NCI-H524 (cell line): ENCODE measurements at places on chromosomes 7 and 10.

- peak; percentile 70 for DNase-seq
Measured at GRCh38 chr10:128526791-128527375, 400.7 kb upstream of the MKI67 start.

- no peak for DNase-seq
Measured at GRCh38 chr10:47133871-47134570, 166.0 kb upstream of the GDF10 start.

GRCh38 chr7:47678641-47679380 is 96.9 kb upstream of the TNS3 start:
- no peak for DNase-seq

DNA sequence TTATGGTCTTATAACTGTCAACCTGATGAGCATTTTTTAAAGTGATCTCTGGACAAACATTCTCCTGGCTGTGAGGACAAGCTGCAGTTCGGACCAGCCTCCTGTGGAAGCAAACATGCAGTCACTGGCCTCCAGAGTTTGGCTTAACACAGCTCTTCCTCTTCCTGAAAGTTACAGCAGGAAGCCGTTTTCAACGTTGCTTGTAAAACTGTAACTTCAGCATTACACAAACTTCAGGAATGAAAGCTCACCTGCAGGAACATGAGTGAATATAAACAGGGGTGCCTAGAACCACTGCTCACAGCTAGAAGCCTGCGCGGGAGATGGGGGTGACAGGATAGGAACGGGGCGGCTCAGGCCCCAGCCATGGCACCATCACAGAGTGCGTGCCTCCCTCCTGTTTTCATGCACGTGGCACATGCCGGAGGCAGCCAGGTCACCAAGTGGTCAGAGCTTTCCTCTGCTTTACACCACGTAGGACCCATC is 292.9 kb upstream of the PITRM1 start:
- no peak for DNase-seq

GRCh38 chr10:59234816-59235429 is 58.5 kb downstream of the PHYHIPL start:
- DNase-seq: peak; percentile 5

GRCh38 chr10:74150990-74151878 is at the start of gene ADK:
TSS of gene ADK (plus strand) at chr10:74151221. CDS start at chr10:74151279, 58 bp downstream.
- DNase-seq: peak; percentile 88

GRCh38 chr7:45443263-45443662 is 130.9 kb upstream of the ADCY1 start:
- DNase-seq: no peak

DNA sequence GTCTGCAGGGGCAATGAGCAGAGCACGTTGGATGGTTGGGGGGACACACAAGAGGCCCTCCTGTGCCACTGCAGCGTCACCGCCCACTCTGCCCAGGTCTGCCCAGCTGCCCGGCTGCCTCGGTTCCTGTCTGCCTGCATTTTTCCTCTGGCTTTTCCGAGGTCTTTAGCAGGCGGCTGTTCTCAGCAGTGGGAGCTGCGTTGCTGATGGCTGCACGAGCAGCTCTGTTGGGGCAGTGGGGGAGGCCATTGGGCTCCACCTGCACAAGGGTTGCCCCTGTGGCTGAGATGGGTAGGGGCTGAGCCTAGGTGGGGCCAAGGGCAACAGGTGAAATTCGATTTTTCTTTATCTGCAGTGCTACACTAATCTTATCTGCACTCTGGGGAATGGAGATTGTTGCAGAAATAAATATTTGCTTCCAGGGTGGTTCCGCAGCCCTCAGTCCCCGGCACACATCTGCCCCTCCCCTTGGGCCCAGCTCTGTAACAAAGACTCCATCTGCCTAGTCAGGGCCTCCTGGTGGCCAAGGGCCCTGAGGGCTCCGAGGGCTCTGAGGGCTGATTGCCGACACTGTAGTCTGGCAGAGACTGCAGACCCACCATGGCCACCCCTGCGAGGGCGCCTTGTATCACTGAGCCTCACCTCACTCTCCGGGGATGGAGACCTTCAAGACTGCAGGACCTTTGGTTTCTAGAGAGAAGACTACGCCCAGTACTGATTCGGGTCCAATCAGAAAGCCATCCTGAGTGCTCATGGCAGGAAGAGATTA is 141.7 kb upstream of the SHH start:
- no peak for DNase-seq

GRCh38 chr10:15630353-15630752 is 89.4 kb downstream of the ITGA8 start:
- DNase-seq: no peak

- DNase-seq: peak; percentile 44
Measured at GRCh38 chr7:125547505-125547904, 617.9 kb upstream of the POT1 start.

- DNase-seq: no peak
Measured at GRCh38 chr7:18505870-18506460, 10.4 kb downstream of the HDAC9 start.

DNA sequence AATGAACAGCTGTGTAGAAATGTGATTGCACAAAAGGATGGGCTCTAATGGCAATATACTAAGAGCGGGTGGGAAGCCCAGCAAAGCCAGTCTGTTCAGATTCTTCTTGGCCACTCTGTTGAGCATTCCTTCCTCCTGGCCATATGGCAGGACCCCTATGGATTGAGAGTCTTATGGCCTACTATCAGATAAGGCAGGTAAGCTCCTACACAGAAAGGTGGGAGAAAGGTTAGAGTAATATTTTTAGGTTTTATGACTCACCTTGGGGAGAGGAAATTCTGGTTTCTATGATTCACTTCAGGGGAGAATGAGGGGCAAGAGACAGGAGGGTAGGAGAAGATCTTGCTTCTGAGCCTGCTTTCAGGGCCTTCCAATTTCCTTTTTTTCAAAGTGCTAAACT is 15.1 kb upstream of the AKR1B10 start:
- no peak for DNase-seq

- no peak for DNase-seq
Measured at GRCh38 chr10:31358688-31359330, 39.8 kb downstream of the ZEB1 start.

DNA sequence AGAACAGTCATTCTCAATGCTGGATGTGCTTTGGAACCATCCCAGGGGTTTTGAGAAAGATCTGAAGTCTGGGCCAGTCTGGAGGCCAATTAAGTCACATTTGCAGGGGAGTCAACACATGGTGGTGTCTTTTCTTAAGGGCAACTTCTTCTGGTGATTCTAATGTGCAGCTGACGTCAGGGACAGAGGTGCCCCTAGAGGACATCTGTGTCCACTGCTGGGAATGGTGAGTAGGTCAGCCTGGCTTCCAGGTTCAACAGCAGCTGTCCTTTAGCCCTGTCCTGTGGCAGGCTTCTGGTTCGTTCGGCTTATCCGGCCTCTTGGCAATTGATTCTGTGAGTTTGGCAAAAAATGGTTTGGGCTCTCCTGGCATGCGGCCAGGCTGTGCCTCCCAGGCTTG is 269.7 kb upstream of the HABP2 start:
- no peak for DNase-seq

- DNase-seq: no peak
Measured at GRCh38 chr10:127997271-127997670, 90.4 kb downstream of the PTPRE start.

DNA sequence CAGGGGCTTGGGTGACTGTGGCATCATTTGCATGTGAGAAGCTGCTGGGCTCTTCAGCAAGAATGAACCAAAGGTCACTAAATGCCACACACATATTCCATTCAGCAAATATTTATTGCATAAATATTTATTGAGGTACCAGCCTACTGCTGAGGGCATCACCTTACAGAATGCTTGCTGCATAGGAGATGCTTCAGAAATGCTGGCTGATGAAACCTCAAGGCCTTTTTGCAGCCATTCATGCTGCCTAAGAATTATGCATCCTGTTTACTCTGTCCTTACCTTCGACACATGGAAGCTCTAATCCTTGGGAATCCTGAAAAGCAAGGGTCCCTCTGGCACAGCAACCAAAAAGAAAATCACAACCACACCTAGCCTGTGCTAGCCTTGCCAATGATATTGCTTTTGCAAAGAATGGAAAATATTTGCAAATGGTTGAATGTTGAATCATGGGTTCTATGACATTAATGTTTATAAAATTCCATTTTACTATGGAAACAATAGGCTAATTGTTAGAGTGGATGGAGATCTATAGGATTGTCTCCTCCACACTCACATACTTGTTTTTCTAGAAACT is 79.6 kb downstream of the PCGF5 start:
- no peak for DNase-seq

- no peak for DNase-seq
Measured at GRCh38 chr7:45978010-45978681, 57.1 kb upstream of the IGFBP3 start.

DNA sequence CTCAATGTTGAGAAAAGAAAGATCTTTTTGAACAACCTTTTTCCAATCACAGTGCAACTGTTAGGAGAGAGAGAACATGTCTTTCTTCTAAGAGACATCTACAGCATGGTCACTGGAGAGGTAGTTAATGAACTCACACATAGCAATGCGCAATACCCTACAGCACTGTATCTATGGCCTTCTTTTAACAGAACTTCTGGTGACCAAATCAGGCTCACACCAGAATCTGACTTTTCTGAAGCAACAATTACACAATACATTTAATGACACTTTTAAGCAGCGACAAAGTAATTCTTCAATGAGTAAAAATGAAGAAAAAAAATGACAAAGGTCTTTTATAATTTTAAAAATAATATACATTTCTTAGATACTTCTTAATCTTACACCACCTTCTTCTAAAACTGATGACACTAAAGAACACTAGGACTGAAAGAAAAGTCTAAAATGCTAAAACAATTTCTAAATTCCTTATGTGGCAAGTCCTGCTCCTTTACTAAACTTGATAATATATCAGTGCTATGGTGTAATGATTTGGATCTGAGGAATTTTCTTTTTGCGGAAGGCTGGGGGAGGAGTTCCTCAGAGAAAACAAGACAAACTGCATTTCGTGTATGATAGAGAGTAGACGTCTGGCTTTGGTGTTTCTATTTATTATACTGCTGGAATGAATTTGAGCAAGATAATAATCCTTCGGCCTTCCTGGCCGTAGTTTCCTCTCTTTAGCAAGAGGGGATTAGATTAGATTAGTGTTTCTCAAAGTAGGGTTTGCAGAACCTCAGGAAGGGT is 166.3 kb downstream of the ZNF438 start:
- DNase-seq: no peak

DNA sequence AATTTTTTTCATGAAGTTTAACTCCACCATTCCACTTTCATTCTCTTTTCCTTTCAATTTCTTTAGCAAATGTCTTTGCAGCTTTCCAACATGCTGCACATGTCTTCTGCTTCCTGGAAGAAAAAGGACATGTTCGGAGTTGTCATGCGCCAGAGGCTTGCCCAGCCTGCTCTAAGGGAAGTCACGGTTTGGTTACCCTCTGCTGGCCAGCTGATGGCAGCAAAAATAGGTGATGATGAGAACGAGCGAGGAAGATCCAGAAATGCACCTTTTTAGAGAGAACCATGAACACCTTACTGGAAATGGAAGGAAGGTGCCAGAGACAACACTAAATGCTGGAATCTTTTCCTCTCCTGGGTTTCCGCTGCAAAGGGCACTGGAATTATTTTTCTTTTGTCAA is 4.9 kb upstream of the ZSCAN21 start:
- no peak for DNase-seq

DNA sequence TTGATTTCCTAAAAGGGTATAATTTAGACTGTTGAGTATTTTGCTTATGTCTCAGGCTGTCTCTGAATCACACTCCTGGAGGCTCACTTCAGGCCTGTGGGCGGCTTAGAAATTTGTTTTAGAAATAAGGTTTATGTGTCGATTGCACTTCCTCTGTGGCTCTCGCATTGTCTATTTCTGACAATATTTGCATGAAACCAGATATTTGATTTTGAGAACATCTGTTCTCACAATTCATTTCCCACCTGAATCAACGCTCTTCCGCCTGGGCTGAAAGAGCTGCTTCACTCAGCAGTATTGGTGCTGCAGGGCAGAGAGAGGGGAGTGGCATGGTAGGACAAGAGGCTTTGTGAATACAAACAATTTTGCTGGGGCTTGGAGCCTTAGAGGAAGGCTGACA is 262.0 kb downstream of the ADRA2A start:
- no peak for DNase-seq

GRCh38 chr7:28815369-28815927 is 142.7 kb downstream of the TRIL start:
- no peak for DNase-seq
